COLO829 (cell line): ENCODE measurements at places on chromosomes 12 and 14.

- DNase-seq, result no peak
Observed at GRCh38 chr12:130087222-130087621, 75.0 kb upstream of the FZD10 start.

- no peak for DNase-seq
Observed at GRCh38 chr12:68235576-68235975, 10.0 kb upstream of the IL26 start.

DNA sequence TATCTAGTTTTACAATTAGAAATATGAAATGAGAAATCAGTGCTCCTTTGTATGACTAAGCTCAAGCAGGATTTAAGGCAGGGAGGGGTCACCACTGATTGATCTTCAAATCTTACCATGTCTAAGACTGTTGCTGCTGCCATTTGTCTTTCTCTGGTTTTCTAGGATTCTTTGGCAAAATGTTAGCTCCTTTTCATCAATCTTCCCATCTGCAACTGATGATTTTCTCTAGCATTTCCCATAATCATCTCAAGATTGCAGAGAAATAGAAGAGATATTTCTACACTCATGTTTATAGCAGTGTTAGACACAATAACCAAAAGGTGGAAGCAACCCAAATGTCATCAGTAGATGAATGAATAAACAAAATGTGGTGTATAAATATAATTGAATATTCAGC lies 175.0 kb downstream of the RAD51B start:
- DNase-seq, result no peak

DNA sequence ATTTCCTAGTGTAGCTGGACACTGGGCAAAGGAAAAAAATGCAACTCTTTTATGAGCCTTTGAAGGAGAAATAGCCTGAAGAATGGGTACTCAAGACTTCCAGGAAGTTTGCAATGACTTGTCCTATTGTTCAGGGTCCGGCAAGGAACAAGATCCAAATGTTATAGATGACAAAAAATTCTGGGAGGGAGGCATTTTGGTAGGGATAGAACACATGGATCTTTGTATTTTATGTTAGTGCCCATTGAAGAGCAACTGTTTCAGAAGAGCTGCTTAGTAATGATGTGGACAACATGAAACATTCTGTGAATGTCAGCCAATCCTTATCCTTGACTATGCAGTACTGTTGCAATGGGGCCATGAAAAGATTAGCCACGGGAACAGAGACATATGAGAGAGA lies 138.0 kb downstream of the MGAT4C start:
- peak; percentile 81 for DNase-seq

GRCh38 chr14:56463271-56463890 lies 116.2 kb upstream of the TMEM260 start:
- no peak for DNase-seq

DNA sequence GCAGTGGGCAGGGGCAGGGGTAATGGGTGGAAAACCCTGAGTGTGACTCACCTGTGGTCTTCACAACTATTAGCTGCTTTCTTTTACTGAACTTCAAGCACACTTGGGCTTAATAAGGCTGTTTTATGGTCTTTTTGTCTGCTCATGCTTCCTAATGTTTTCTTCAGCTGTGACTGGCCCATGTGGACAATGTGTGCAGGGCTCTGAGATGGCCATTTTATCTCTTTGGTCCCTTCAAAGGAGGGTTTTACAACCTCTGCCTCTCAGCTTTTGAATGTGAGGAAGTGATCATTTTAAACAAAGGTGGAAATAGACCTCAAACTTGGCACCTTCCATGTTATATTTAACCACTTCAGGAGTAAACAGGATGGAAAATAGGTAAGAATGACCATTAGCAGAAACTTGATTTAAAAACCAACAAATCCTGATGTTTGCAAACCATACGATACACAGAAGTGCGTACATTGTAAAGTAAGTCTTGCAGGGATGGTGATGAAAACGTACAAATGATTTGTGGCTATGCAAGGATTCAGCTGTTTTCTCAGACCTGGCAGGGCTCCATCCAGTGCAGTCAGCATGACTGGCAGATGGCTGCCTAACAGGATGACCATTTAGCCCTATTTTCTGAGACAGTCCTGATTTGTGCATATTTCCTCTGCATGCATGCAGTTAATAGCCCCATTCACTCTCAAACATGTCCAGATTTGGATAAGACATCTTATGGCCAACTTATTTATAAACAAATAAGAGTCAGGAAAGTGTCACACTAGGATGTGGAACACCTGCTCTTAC lies 103.2 kb downstream of the SLC38A4 start:
- no peak for DNase-seq

DNA sequence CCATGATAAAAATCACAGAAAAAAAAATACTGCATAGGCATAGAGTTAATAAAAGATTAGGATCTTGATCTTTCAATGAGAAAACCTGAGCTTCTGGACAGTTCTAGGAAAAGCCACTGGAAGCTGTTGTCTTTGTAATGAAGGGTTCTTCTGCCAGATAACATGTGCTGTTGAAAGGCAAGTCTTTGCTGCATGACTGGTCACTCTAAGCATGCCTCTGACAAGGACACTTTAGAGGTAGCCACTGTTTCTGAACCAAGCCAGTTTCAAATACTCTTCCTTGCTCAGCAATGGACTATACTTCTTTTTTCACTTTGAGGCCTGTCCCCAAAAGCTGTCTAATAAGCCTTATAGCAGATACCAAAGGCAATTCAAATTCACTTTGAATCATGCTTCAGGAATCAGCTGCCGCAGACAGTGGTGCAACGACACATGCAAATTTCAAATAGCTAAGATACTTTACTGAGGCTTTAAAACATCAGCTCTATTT lies 70.2 kb downstream of the BTG1 start:
- DNase-seq, result no peak

- no peak for DNase-seq
Observed at GRCh38 chr12:61043838-61044237, 1216.4 kb upstream of the USP15 start.
